ENCODE measurements at places on chromosomes 1 and 21.

DNA sequence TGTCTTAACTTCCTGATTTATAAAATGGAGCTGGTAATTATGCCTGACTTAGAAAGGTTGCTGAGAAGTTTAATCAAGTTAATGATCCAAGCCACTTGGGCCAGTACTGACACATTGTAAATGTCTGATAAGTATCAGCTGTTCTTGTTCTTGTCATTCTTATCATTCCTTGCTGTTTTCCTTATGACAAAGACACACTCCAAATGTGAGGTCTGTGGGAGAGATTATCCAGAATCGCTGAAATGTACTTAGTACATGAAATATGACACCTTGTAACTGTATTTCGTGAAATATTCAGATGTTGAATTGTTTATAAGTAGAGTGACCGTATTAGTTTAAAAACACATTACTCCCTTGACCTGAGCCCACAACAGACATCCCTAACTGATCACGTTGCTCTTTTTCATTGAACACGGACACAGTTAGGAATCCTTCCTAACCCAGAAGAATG lies 6.1 kb downstream of the AADACL4 start:
- DNase-seq, result no peak
- no peak overlapping the region for H3K27ac ChIP-seq
- H3K27me3 ChIP-seq, result peaks cover 4% of the 10 kb centered on the region
- no peaks in the 10 kb centered on the region for H3K36me3 ChIP-seq
- no peak overlapping the region for H3K4me3 ChIP-seq
- no peaks in the 10 kb centered on the region for H3K4me1 ChIP-seq

DNA sequence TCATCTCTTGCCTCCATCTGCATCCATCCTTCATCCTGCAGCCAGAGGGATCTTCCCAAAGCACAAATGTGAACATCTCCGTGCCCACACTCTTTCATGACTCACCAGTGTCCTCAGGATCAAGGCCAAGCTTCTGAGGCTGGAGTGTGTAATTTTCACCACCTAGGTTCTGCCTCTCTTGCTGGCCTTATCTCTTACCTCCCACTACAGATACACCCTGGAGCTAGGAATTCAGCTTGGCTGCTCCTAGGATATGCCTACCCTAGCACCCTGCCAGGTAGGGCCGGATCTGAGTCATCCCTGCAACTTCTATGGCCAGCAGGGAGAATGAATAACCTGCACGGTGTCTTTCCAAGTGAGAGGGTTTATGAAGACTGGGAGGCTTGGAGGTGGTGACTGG lies 208.7 kb upstream of the CSF3R start:
- peaks cover 17% of the 10 kb centered on the region for H3K27me3 ChIP-seq
- H3K4me3 ChIP-seq, result no peak overlapping the region
- H3K36me3 ChIP-seq, result no peaks in the 10 kb centered on the region
- DNase-seq, result peak; percentile 23
- no peaks in the 10 kb centered on the region for H3K4me1 ChIP-seq
- no peak overlapping the region for H3K27ac ChIP-seq

DNA sequence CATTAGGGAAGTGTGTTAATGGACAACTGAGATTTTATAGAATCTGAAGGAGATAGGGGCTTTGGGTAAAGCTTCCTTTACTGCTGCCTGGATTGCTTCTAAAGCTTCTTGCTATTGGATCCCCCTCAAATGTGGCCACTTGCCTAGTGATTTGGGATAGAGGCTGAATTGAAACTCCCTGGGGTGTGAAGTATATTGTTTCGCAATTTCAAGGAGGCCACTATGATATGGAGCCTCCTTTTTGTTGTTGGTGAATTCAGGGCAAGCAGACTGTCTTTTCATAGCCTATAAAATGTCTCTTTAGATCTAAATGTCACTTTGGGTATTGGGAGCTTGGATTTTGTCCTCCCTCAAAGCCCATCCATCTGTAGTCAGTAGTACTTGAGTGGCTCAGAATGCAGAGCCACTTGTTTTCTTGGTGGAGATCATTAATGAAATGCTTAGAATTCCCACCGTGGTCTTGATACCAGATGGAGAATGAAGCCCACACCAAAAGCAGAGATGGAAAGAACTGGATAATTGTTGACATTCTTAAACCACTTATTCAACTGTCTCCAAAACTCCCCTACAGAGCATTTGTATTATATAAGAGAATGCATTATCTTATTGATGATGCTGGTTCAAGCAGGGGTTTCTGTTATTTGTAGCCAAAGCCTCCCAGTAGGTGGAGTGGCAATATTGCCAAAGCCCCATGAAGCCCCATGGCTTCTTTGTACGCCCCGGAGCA lies 144.3 kb upstream of the KCNE2 start:
- H3K4me3 ChIP-seq, result no peak overlapping the region
- DNase-seq, result no peak
- peaks cover 5% of the 10 kb centered on the region for H3K27me3 ChIP-seq
- no peak overlapping the region for H3K27ac ChIP-seq

GRCh38 chr1:184621260-184621659 lies 133.4 kb downstream of the EDEM3 start:
- no peak overlapping the region for H3K27ac ChIP-seq
- H3K36me3 ChIP-seq, result peaks cover 2% of the 10 kb centered on the region
- DNase-seq, result no peak

DNA sequence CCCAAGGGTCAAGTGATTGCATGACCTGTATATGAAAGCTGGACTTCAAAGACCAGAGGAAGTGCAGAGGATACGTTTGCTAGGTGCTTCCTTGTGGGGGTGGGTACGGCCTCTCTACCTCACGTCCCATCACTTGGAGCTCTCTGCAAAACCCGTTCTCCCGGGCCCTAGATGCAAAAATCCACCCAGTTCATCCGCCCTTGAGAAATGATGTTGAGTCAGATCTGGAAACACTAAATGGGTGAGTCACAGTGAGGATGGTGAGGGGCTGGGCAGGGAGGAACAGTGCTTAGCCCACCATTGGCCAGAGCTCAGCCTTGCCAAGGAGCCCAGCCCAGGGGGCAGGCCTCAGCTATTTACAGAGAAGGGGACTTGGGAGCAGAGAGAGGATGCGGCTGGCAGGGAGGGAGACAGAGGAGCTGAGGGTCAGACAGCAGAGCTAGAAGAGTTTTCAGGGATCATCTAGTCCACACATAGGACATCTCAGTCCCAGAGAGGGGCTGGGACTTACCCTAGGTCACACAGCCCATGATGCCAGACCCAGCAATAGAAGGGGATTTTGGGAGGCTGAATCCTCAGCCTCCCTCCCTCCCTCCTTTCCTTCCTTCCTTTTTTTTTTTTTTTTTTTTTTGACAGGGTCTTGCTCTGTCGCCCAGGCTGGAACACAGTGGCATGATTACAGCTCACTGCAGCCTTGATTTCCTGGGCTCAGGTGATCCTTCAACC lies 14.6 kb downstream of the ARHGEF10L start:
- H3K27ac ChIP-seq, result peak overlapping the region; percentile 44
- H3K4me1 ChIP-seq, result peaks cover 26% of the 10 kb centered on the region
- peak; percentile 63 for DNase-seq
- no peaks in the 10 kb centered on the region for H3K27me3 ChIP-seq
- H3K36me3 ChIP-seq, result no peaks in the 10 kb centered on the region

DNA sequence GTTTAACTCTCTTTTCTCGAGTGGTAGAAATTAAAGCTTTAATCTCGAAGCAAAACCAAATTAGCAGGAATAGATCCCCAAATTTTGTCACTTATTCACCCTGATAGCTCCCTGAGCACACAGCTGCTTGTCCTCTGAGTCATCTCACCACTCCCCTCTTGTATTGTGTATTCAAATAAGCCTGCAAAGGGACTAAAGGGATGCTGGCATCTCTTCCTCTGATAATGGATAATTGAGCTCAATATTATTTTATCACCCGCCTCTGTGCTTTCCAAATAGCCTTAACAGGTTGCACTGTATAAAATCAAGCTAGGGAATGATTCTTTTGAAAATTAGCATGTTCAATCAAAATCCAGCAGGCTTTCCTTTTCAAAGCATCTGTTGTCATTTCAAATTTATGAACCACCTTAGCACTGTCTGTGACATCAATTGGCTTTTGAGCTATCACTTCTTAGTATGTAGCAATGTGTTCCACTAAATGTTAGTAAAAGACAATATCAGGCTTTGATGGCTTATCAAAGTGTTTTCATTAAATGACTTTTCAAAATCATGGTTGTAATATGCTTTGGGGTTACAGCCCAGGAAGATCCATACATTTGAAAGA lies 561.6 kb downstream of the PLA2G4A start:
- H3K4me1 ChIP-seq, result no peaks in the 10 kb centered on the region
- DNase-seq, result no peak
- H3K27ac ChIP-seq, result no peak overlapping the region
- H3K36me3 ChIP-seq, result no peaks in the 10 kb centered on the region

DNA sequence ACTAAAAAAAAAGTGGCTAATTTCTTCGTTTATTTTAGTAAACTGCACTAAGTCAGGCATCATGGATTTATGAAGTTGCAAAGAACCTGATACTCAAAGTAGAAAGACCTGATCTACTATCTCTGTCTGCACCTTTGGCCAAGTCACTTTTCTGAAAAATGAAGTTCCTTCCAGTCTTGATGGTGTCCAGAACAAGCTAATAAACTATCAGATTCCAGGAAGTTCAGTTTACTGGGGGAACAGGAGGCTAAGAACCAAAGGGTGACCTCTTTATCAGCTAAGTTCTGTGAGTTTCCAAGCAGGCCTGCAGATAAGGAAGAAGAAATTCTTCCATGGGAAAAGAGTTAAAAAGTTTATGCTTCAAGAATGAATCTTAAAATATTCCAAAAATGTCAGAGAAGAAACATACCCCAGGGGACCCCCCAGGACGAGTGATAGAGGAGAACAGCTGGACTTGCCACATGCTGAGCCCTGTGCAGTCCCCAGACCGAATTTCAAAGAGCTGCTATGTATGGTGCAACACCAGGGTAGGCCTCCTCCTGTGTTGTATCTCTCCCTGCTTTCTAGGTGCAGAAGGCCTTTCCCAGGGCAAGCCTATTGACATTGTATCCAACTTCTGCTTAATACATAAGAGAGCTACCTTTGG lies 72.8 kb upstream of the FGGY start:
- H3K27me3 ChIP-seq, result no peaks in the 10 kb centered on the region
- no peak overlapping the region for H3K4me3 ChIP-seq
- H3K4me1 ChIP-seq, result no peaks in the 10 kb centered on the region

DNA sequence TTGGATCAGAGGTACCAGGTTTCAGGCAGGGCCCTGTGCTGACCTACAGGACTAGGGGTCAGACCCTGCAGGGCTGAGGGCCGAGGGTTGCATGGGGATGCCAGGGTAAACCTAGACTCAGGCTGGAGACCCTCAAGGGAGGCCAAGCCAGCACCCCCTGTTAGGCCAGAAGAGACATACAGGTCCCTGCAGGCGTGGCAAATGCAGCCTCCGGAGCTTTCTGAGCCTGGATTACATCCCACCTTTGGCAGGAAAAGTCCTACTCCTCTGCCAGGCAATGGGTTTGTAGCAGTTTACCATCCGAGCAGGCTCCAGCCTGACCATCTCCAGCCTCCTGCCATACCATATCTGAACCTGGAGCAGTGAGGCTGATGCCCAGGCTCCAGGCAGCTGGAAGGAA lies 425.3 kb downstream of the NPHP4 start:
- H3K4me1 ChIP-seq, result no peaks in the 10 kb centered on the region
- no peak overlapping the region for H3K4me3 ChIP-seq
- H3K27me3 ChIP-seq, result no peaks in the 10 kb centered on the region
- no peaks in the 10 kb centered on the region for H3K36me3 ChIP-seq

GRCh38 chr1:82507011-82507410 lies 706.3 kb downstream of the ADGRL2 start:
- no peaks in the 10 kb centered on the region for H3K36me3 ChIP-seq
- no peaks in the 10 kb centered on the region for H3K27me3 ChIP-seq
- no peak overlapping the region for H3K4me3 ChIP-seq
- H3K4me1 ChIP-seq, result no peaks in the 10 kb centered on the region
- no peak overlapping the region for H3K27ac ChIP-seq

- H3K27me3 ChIP-seq, result no peaks in the 10 kb centered on the region
- DNase-seq, result no peak
- no peaks in the 10 kb centered on the region for H3K36me3 ChIP-seq
Measured at GRCh38 chr1:117828201-117828600, 101.2 kb downstream of the GDAP2 start.

GRCh38 chr1:229629261-229629660 lies 3.2 kb downstream of the URB2 start:
- no peak for DNase-seq
- H3K4me3 ChIP-seq, result no peak overlapping the region
- no peaks in the 10 kb centered on the region for H3K27me3 ChIP-seq
- H3K27ac ChIP-seq, result no peak overlapping the region

- no peak overlapping the region for H3K4me3 ChIP-seq
- H3K4me1 ChIP-seq, result no peaks in the 10 kb centered on the region
- DNase-seq, result no peak
- peaks cover 7% of the 10 kb centered on the region for H3K36me3 ChIP-seq
- H3K27me3 ChIP-seq, result no peaks in the 10 kb centered on the region
- no peak overlapping the region for H3K27ac ChIP-seq
Measured at GRCh38 chr1:117037802-117038201, 22.3 kb upstream of the TTF2 start.

DNA sequence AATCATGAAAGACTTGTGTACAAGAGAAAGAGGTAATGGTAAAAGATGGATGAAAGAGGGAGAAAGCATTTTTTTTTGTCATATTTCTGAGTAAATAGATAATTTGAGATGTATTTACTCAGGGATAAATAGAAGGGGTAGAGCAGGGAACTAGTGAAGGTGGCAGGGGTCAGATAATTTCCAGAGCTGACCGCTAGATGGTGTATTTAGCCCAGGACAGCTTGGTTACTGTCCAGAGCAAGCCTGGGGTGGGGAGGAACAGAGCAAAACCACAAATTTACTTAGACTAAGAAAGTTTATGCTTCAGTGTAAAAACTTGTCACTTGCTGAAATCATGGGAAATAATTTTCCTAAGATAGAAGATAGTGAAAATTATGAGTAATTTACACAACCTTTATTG lies 91.5 kb downstream of the XCL2 start:
- H3K27me3 ChIP-seq, result no peaks in the 10 kb centered on the region
- H3K4me1 ChIP-seq, result peaks cover 10% of the 10 kb centered on the region
- no peak overlapping the region for H3K27ac ChIP-seq
- H3K4me3 ChIP-seq, result no peak overlapping the region
- H3K36me3 ChIP-seq, result no peaks in the 10 kb centered on the region

- H3K36me3 ChIP-seq, result no peaks in the 10 kb centered on the region
- H3K4me1 ChIP-seq, result peaks cover 8% of the 10 kb centered on the region
- H3K27ac ChIP-seq, result no peak overlapping the region
Measured at GRCh38 chr1:8984990-8985389, 39.3 kb downstream of the CA6 start.

DNA sequence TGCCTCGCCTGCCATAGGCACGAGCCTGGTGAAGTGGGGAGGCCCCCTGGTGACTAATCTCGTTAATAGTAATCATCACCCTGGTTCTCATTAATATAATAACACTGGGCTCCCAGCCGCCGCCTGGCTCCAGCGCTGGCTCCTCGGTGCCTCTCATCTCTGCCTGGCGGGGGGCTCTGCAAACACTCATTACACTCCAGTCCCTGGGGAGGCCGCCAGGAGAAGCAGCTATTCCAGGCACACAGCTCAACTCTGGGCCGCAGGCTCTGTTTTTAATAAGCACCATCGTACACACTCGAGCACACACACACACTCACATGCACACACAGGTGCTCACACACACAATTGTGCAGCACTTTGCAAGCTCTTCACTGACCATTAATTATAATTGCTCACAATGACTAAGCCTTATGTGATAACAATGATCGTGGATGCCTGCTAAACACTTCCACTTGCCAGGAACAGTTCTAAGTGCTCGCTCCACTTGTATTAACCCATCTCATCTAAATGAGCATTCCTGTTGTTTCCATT lies 52.2 kb downstream of the SDC3 start:
- H3K27ac ChIP-seq, result no peak overlapping the region
- H3K36me3 ChIP-seq, result no peaks in the 10 kb centered on the region
- H3K4me1 ChIP-seq, result peaks cover 7% of the 10 kb centered on the region
- DNase-seq, result no peak
- no peak overlapping the region for H3K4me3 ChIP-seq
- peaks cover 3% of the 10 kb centered on the region for H3K27me3 ChIP-seq
